NCI-H510A treated with DMSO at 0.1 percent for 48 hours (cell line): ENCODE measurements at places on chromosomes 1 and 21.

DNA sequence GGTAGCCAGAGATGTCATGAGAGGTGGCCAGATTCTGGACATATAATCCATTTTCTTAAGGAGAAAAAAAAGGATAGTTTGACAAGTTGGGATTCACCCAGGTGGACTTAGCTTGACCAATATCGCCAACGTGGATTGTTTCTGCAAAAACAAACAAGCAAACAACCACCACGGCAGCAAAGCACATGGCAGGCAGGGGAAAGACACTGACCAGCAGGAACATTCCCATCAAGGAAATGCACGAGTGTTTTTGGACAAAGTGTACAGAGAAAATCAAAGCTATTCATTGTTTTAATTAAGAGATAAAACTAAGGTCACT is 9.1 kb upstream of the PLA2G2C start:
- no peak for DNase-seq

DNA sequence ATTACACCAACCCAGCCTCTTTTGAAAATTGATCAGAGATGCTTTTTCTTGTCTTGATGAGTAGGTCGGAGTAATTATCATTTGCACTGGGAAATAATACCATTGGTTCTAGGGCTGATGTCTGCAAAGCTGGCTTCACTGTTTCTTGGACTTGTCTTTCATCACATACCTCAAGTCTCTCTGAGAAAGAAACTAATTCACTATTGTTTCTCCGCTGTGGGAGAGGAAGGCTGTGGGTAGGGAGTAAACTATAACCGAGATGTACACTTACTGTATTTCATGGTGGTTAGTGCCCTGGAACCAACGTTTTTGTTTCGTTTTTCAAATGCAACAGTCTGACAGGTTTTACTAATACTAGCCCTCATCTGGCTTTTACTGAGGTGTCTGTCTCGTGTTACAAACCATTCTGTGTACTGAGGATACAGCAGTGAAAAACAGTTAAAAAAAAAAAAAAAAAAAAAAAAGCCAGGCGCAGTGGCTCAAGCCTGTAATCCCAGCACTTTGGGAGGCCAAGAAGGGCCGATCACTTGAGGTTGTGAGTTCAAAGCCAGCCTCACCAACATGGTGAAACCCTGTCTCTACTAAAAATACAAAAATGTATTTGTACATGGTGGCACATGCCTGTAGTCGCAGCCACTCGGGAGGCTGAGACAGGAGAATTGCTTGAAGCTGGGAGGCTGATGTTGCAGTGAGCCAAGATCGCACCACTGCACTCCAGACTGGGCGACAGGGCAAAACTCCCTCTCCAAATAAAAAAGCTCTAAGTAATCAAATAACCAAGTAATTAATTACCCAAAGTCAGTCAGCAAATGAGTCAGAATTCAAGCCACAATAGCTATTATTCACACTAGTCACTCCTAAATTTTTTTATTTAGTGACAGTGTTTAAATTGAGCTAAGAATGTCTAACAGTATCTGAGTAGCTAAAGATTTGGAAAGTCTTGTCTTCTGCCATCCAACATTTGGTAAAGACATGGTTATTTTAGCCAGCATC is 23.3 kb downstream of the TOMM20 start:
- no peak for DNase-seq

- no peak for DNase-seq
Observed at GRCh38 chr1:178330153-178330552, 166.6 kb downstream of the CLEC20A start.

- DNase-seq = no peak
Observed at GRCh38 chr1:235307158-235308124, 20.5 kb downstream of the ARID4B start.

GRCh38 chr1:16068356-16069270 is 4.8 kb downstream of the FAM131C start:
- DNase-seq = no peak

DNA sequence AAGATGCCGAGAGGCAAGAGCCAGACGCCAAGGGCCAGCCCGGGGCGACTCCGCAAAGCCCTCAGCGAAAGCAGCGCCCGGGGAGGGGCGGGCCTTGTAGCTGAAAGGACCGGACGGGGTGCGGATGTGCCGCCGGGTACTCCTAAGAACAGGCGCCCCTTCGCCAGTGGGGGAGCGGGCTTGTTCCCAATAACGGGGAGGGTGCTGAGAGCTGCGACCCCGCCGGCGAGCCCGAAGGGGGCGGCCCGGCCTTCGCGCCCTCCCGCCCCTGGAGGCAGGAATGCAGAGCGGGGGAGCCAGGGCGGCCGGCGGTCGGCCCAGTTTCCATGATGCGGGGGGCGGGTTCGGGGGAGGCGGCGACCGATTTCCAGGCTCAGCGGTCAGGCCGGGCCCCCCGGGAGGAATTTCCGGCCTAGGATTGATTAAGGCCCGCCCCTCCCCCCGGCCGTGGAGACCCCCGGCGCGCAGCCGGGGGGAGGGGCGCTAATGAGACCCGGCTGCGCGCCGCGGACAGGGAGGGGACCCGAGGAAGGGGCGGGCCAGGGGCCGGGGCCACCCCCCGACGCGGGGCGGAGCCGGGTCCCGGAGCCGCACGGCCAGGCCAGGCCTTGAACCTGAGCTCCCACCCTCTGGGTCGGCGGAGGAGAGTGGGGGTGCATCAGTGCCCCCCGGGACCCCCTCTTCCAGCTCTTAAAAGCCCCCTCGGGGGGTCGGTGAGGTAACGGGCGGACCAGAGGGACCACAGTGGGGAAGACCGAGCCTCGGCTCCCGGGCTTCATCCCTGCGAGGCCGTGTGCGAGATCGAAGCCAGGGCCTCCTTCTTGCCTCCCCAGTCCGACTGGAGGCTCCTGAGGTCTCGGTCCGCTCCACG is 898 bp upstream of the TMEM200B start:
- no peak for DNase-seq

- DNase-seq = no peak
Observed at GRCh38 chr1:234260578-234260977, 112.7 kb upstream of the COA6 start.

- peak; percentile 39 for DNase-seq
Observed at GRCh38 chr1:154546264-154547063, 12.0 kb downstream of the UBE2Q1 start.

- DNase-seq = no peak
Observed at GRCh38 chr1:173020138-173020750, 30.5 kb downstream of the TNFSF18 start.

DNA sequence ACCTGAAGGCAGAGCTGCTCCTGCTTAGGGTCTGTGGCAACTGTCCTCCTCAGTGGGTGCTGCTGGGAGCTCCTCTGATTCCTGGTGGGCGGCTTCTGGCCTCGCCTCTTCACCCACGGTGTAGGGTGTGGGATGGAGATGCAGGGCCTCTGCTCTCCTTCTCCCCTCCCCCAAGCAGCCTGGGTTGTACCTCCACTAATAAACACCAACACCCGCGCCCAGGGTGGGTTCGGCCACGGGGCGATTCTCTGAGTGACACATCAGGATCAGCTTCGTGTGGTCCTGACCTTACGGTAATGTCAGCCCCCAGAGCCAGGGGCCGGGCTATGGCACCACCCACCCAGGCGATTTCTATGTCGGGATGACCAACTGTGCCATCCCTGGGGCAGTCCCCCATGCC is 23.7 kb downstream of the KRTAP10-1 start:
- no peak for DNase-seq

GRCh38 chr1:240946926-240947325 is 335.0 kb upstream of the GREM2 start:
- no peak for DNase-seq

- DNase-seq = no peak
Observed at GRCh38 chr1:38077523-38078147, 31.0 kb upstream of the POU3F1 start.

DNA sequence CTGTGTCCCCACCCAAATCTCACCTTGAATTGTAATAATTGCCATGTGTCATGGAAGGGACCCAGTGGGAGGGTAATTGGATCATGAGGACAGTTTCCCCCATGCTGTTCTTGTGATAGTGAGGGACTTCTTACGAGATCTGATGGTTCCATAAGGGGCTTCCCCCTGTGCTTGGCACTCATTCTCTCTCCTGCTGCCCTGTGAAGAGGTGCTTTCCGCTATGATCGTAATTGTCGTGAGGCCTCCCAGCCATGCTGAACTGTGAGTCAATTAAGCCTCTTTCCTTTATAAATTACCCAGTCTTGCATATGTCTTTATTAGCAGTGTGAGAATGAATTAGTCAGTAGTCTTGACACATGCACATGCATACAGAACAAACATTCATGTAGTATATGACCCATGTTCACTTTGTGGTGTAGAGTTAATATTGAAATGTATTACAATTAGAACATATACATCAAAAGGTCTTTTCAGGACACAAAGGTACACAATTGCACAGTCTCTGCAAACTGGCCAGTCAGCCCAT is 16.9 kb upstream of the IFI16 start:
- no peak for DNase-seq

- DNase-seq = no peak
Observed at GRCh38 chr1:85575363-85575995, 5.1 kb upstream of the CCN1 start.

DNA sequence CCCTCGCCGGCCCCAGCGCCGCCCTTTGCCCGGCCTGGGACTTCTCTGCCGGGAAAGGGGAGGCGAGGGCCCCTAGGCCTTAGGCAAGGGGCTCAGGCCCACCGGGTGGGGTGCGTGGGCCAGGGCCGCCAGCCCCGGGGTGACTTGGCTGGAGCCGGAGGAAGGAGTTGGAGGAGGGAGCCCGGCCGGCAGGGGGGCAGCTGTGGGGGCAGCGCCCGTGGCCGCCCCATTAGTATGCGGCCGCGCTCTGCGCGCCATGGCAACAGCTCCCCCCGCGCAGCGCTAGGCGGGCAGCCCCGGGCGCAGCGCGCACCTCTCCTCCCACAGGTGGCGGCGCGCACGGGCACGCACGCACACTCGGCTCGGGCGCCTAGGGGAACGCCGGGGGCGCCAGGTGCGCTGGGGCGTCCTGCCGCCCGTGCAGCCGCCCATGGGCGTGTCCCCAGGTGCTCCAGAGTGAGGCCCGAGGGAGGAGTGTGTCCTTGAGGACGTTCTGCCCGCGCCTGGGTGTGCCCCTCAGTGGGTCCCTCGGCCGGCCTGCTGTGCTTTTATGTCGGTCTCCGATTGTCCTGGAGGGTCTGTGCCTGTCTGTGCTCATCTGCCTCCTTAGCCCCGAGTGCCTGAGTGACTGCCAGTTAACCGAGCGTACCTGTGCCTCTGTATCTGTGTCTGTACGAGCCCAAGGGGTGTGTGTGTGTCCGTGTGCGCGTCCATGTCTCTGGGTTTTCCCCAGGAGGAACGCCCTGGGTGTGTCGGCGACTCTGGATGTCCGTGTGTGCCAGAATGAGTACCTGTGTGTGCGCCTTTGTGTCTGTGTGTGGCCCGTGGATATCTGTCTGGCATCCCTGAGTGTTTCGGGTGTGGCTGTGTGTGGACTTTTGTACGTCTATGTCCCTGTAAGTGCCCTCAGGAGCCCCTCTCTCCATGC is 38.2 kb upstream of the WASF2 start:
- peak; percentile 92 for DNase-seq

GRCh38 chr1:160109686-160110085 is 5.9 kb upstream of the ATP1A2 start:
- DNase-seq = no peak

DNA sequence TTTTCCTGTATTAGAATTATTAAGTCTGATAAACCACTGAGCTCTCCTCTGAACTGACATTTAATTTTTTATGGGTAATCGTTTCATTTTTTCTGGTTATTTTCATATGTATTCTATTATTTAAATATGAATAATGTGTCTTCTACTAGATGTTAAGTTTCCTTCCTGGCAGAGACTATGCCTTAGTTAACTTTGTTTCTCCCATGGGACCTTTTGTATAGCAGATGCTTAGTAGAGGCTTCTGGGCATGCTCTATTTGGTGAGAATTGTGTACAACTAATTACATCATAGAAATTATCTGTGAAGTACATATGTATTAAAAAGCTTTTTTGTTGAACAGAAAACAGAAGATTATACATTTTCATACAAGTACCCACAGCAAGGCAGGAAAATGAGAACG is 23.4 kb downstream of the CTBS start:
- DNase-seq = no peak

- DNase-seq = no peak
Observed at GRCh38 chr21:32477424-32477745, 64.9 kb downstream of the EVA1C start.

- peak; percentile 15 for DNase-seq
Observed at GRCh38 chr1:220045356-220046051, 801 bp downstream of the EPRS1 start.

GRCh38 chr1:222791006-222791710 is 23.7 kb upstream of the DISP1 start:
- DNase-seq = no peak

DNA sequence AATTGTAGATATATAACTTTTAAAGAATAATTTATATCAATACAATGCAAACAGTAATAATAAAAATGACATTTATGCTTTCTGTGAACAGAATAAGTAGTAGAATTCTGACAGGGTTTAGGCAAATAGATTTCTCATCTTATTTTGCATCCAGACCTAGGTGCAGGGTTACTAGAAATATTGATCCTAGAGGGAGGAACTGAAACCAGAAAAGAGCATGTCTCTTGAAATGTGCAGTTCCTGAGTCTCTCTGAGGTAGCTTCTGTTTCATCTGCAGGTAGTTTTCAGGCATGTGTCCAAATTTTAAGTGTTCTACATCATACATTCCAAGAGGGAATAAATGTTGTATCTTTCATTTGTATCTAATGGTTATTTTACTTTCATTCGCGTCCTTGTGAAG is 631.9 kb upstream of the ADGRL4 start:
- DNase-seq = no peak

- no peak for DNase-seq
Observed at GRCh38 chr1:207344221-207344620, 22.7 kb downstream of the CD55 start.

DNA sequence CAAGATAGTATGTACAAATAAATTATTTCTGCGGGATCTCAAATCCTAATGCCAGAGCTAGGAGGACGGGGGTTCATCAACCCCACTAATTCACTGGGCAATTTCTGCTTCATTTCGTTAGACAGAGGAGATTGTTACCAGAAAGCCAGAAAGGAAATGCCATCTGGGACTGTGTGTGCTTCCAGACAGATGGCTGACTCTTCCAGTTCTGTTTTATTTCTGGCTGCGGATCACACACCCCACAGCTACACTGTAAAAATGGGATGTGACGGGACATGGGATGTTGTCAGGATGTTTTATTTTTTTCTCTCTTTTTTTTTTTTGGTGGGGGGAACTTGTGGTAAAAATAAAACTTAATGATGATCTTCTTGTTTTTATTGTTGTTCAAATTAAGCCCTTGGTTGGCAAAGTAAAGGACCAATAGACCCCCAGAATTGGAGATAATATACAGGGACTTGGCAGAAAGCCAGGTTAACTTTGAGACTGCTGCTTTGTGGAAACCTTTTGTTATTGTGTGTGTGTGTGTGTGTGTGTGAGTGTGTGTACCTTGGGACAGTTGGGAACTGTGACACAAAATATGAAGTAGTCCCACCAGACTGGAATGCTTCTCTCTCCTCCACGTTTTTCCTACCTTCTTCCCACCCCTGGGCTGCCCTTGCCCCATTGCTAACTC is 114.5 kb downstream of the NUF2 start:
- DNase-seq = no peak
